ENCODE measurements at places on chromosomes 13 and 19.

- DNase-seq, result no peak
Measured at GRCh38 chr13:38180126-38180525, 169.5 kb upstream of the UFM1 start.

DNA sequence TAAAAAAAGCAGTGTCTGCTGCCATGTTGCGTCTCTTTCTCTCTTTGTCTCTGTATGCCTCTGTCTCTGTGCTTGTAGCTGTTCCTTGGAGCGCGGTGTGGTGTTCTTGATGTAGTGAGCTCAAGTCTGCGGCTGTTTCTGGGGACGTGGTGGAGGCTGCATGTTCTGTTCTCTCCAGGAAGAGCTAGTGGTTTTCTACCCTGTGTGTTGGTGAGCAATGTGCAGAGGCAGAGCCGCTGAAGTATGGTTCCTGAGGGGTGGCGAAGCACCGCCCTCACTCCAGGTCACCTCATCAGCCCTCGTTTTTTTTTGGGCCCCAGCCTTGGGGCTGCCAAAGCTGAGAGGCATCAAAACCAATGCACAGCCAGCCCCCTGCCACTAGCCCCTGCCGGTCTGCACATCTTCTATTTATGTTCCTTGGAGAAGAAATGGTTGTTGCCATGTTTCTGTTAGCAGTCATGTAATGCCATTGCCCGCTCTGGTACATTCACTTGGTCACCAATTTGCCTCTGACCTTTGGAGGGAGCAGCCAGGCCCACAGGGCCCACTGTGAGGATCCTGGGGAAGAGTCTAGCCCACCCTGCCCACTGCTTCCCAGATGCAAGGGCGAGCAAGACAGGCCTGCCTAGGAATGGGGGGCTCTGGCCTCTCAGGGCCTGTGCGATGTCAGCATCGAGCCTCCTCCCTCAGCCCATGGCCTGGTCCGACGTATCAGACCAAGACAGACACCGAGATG lies 7.2 kb downstream of the HNRNPL start:
- DNase-seq, result no peak

- DNase-seq, result no peak
Measured at GRCh38 chr19:46493236-46494145, 2.2 kb downstream of the PNMA8B start.

DNA sequence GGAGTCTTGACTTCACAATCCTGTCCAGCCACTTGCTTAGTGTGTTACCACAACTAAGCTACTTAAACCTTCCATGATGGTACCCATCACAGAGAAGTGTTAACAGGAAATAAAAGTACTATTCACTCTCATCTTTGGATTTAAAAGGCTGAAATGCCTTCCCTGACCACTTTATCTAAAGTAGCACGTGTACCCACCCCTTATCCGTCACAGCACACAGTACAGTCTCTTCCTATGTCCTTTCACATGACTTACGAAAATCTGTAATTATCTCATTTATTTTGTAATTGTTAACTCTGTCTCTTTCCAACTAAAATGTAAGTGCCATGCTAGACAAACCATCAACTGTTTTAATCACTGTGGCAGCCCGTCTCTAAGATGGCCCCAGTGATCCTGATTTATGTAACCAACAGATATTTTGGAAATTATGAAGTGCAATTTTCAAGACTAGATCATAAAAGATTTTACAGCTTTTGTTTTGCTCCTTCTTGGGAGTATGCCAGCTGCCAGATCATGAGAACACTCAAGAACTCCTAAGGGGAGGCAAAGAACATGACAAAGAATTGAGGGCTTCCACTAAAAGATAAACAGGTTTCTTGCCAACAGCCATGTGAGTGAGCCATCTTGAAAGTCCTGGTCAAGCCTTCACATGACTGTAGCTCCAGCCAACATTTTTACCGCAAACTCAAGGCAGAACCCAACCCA lies 44.9 kb downstream of the DIAPH3 start:
- no peak for DNase-seq

- DNase-seq, result no peak
Measured at GRCh38 chr13:74743992-74744391, 609.8 kb upstream of the KLF12 start.

DNA sequence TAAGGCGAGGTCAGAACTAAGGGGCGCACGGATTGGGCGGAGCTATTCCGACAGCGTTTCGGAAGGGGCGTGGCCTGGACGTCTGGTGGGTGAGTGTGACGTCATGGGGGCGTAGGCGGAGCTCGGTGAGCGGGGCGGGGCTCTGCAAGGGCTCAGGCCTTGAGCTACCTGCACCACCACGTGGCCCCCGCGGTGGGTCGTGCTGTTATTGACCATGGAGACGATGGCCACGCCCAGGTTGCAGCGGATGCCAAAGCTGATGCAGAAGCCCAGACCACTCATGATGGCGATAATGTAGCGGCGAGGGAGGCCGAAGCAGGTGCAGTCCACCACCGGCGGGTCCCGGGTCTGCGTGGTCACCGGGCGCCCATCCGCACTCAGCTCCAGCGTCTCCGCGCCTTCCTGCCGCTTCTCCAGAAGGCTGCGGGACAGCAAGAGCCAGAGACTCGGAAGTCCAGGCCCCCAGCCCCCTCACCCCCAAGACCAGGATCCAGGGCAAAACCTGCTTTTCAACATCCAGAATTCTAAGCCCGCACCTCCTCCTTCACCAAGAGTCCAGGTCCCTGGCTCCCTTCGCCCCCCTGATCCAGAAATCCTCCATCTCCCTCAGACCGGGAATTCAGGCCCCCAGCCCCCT lies 4.8 kb downstream of the SLC17A7 start:
- DNase-seq, result no peak

DNA sequence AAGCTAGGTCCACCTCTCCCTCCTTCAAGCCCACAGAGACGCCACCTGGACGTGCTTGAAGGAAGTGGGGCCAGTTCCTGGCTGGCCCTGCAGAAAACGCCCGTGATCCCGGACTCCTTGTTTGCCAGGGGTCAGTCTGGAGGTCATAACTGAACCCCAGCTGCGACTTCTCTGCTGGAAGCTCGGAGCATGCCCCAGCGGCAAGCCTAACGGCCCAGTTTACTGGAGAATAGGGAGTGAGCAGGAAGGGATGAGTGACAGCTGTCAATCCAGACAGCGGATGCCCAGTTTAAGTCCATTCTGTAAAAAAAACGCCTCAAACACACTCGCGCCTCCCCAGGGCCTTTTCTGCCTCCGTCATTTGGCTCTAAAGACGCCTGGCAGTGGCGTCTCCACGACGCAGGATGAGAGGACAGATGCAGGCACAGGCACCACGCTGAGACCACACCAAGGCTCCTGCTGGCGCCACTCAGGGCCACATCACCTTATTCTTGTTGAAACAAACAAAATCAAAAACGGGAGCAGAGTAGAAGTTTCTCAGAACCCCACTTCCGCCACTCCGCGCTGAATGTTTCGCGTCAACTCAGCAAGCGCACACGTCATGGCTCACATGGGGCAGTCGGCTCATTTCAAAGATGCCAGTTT lies 57.6 kb downstream of the RASA3 start:
- no peak for DNase-seq

GRCh38 chr19:6223461-6224307 lies 56.1 kb downstream of the MLLT1 start:
- DNase-seq, result no peak

DNA sequence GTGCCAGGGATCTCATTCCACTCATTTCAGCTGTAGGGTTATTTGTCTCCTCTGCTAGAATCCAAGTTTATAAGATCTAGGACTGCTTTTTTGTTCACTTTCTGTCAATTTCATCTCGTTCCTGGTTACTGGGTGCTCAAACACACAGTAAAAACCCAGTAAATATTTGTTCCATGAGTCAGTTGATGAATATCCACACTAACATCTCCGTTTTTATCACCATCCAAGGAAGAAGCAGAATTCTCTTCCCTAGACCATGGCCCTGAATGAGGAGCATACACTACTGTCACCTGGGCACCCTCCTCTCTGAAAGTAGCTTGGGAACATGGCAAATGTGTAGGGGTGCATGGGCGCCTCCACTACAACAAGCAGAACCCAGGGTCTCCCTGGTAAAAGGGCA lies 390.8 kb downstream of the FOXO1 start:
- no peak for DNase-seq

GRCh38 chr13:100565286-100565685 lies 23.3 kb downstream of the GGACT start:
- no peak for DNase-seq

DNA sequence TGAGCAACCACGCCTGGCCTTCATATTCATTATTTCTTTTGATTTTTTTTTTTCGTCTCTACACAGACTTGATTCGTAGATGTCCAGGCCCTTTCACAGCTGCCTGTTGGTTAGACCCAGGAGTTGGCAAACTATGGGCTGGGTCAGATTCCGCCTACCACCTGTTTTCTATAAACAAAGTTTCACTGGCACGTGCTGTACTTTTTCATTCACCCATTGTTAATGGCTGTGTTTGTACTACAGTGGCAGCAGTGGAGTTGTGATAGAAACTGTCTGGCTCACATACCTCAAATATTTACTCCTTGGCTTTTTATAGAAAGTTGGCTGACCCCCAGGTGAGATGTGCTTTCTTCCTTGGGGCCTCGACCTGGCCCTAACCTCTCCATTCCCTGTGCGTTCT lies 72.9 kb upstream of the TEX29 start:
- DNase-seq, result no peak

DNA sequence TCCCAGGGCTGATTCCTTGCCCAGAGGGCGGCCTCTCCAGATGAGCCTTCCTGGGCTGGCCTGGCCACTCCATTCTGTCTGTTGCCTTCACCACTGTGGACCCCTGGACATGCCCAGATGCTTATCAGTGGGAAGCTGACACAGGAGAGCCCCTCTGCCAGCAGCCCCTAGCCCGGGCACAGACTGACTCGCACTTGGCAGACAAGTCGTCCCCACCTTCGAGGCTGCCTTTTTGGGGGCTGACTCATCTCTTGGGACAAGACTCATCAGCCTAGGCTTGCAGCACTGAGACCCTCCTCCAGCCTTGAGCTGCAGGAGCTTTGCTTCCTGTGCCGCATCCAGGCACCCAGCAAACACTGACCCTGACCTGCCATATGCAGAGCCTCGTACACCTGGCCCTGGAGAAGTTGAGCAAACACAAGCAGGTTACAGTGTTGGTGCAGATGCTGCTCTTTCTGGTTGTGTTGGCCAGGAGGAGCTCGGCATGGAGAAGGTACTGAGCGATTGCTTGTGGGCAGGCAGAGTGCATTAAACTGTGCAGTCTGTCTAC lies 8.1 kb downstream of the CHST8 start:
- no peak for DNase-seq

DNA sequence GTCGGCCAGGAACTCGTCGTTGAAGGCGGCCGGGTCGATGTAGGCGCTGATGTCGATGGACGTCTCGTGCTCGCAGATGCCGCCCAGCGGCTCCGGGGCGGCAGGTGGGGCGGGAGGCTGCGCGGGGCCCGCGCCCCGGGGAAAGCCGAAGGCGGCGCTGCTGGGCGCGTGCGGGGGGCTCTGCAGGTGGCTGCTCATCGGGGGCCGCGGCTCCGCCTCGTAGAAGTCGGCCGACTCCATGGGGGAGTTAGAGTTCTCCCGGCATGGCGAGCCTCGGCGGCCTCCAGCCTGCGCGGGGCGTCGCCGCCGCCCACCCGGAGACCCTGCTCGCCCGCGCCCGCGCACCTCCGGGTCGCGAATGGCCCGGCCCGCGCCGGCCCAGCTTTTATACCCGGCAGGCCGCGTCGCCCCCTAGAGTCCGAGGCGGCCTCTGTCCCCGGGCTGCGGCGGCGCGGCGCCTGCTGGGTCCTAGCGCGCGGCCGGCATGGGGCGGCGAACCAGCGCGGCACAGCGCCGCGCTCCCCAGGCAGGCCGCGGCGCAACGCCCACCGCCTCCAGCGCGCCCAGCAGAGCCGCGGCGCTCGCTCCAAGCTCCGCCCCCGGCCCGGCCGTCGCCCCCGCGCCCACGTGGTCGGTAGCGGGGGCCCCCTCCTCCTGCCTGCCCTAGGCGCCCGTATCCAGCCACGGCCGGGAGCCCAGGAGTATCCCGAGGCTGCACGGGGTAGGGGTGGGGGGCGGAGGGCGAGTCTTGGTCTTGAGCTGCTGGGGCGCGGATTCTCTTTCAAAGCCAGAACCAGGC lies at the start of gene CEBPA:
TSS of gene CEBPA (minus strand) at position 360 of the 799 bp plus-strand sequence. CDS start at position 240, 120 bp downstream.
- DNase-seq, result peak; percentile 29

DNA sequence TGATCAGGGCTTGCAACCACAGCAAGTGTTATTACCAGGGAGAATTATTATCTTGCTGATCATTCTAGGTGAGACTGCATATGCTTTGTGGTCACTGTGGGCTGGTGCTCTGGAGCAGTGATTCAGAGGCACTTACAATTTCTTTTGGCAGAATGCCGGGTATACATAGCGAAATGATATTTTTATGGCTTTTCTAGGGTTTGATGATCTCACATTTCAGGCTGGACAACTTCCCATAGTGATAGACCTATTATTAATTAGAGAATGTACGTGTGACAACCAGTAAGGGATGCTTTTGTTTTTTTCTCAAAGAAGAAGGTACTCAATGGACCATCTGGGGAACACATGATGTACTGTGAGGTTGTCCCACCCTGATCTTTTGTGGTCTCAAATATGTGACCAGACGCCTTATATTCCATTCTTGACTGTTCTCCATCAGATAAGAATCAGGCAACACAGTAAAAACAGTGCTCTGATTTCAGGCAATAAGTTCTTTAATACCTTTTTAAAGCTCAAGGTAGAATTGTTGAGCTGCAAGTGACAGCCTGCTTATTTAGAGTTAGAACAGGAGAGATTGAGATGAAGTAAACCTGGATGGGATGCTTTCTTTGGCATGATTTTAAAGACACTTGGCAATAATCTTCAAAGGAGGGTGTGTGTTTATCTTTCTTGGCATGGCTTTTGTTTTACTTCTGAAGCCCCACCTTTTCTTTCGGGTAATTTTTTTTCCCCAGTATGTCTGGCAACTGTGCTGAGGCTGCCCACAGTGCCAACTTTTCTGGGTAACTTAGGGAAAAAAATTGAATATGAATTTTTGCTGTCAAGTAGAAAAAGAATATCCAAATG lies 27.4 kb upstream of the SCEL start:
- DNase-seq, result no peak

DNA sequence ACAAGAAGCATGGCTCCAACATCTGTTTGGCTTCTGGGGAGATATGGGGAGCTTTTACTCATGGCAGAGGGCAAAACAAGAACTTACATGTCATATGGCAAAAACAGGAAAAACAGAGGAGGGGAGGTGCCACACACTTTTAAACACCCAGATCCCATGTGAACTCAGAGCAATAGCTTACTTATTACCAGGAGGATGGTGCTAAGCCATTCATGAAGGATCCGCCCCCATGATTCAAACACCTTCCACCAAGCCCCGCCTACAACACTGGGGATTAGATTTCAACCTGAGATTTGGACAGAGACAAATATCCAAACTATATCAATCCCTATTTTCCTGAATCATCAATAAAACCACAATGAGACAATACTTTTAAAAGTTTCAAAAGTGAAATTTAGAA lies 712.1 kb downstream of the PCDH9 start:
- DNase-seq, result no peak

- DNase-seq, result no peak
Measured at GRCh38 chr13:50690006-50690405, 153.5 kb downstream of the DLEU7 start.

Data from stimulated activated CD4-positive, alpha-beta T cell treated with anti-CD3 and anti-CD28 coated beads, Interleukin-1b, Interleukin-23, amount 100 ng/mL, for 1 hour (primary cell).